Stimulated activated memory B cell treated with anti-CD40 and anti-IgM and Interleukin-4, amounts not matched to agents 10 μg/mL and 1 μg/mL and 100 μg/mL, for 72 hours (primary cell): ENCODE measurements at places on chromosomes 3 and 15.

DNA sequence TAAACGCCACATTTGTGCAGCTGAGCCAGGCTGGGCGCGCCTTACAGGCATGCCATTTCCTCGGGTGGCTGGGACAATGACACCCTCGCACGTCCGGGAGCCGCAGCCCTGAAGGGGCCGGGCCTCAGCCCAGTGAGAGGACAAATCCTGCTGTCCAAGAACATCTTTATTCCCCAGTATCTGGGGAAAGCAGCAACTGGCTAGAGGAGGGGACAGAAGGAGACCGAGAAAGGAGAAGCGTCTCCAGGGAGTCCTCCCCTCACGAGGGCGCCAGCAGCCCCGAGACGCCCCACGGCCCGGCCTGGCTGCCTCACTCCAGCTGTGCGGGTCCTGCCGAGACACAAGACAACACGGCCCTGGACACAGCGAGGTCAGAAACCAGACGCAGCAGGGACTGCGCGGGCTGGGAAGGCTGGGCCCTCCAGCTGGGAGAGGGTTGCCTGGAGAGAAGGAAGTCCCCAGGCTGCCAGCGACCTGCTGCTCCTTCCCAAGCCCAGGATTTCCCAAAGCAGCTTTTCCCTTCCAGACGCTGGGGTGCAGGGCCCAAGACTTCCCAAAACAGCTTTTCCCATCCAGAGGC, 130.2 kb downstream of the CHSY1 start:
- H3K4me3 ChIP-seq: peak overlapping the region; percentile 11
- peaks cover 42% of the 10 kb centered on the region for H3K4me1 ChIP-seq
- no peaks in the 10 kb centered on the region for H3K36me3 ChIP-seq
- H3K27me3 ChIP-seq: no peaks in the 10 kb centered on the region
- H3K27ac ChIP-seq: peak overlapping the region; percentile 60

- H3K27me3 ChIP-seq: peaks cover 52% of the 10 kb centered on the region
- ATAC-seq: peak; percentile 49
- H3K4me3 ChIP-seq: peak overlapping the region; percentile 81
- H3K36me3 ChIP-seq: no peaks in the 10 kb centered on the region
- H3K27ac ChIP-seq: peak overlapping the region; percentile 76
- H3K4me1 ChIP-seq: peaks cover 24% of the 10 kb centered on the region
Observed at GRCh38 chr3:24493746-24494617, 668 bp downstream of the THRB start.

DNA sequence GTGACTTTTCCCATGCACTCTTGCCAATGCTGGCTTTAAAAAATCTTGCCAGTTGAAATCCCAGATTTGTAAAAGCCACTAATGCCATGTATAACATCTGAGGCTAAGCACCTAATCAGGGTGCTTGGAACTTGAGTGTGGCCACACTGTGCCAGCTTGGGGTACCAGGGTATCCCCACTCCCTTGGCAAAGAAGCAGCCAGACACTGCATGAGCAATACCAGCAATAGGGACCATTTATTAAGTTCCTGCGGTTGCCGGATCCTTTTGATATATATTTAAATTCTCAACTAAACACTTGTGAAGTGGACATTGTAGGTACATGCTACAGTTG, 2.2 kb upstream of the RHCG start:
- H3K4me3 ChIP-seq: no peak overlapping the region
- no peak overlapping the region for H3K27ac ChIP-seq
- no peaks in the 10 kb centered on the region for H3K36me3 ChIP-seq
- ATAC-seq: no peak

GRCh38 chr15:25441111-25441510, 2.3 kb upstream of the UBE3A start:
- H3K4me3 ChIP-seq: no peak overlapping the region
- peaks cover 14% of the 10 kb centered on the region for H3K27me3 ChIP-seq
- no peak overlapping the region for H3K27ac ChIP-seq
- no peak for ATAC-seq
- peaks cover 14% of the 10 kb centered on the region for H3K4me1 ChIP-seq

DNA sequence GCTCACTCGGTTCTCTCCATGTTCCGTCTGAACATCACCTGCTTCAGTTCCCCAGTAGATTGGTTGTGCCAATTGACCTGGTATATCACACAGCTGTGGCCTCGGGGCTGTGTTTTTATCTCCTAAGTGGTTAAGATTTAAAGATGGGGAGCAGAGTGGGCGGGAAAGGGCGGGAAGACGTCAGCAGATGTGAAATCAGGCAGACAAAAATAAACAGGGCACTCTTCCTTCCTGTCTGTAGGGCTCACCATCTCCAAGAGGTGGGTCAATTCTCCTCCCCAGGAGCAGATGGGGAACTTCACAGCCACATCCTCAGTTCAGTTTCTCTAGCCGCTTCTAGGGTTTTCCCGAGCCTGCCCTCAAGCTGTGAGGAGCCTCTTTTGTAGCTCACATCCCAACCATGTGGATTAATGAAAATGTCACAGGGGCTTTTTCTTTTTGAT, 26.8 kb upstream of the LIMD1 start:
- H3K4me3 ChIP-seq: peak overlapping the region; percentile 35
- H3K27me3 ChIP-seq: no peaks in the 10 kb centered on the region
- peak overlapping the region; percentile 63 for H3K27ac ChIP-seq
- no peaks in the 10 kb centered on the region for H3K36me3 ChIP-seq
- ATAC-seq: peak; percentile 89

DNA sequence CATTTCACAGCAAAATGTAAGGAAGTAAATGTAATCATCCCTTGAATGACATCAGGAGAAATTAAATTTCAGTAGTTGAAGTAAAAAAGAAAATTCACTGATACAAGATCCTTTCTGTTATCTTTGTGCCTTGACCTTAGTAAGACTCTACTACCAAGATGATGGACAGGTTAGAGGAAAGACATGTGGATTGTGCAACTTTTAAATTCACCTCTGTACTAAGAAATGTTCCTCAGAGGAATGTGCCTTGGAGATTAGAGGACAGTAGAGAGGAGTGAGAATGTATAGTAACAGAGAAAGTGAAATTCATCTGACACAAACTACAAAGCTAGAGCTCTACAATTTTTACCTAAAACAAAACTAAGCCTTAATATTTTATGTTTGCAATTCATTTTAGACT, 375.3 kb downstream of the PLOD2 start:
- H3K27ac ChIP-seq: no peak overlapping the region
- H3K4me3 ChIP-seq: no peak overlapping the region
- no peaks in the 10 kb centered on the region for H3K27me3 ChIP-seq
- no peak for ATAC-seq

DNA sequence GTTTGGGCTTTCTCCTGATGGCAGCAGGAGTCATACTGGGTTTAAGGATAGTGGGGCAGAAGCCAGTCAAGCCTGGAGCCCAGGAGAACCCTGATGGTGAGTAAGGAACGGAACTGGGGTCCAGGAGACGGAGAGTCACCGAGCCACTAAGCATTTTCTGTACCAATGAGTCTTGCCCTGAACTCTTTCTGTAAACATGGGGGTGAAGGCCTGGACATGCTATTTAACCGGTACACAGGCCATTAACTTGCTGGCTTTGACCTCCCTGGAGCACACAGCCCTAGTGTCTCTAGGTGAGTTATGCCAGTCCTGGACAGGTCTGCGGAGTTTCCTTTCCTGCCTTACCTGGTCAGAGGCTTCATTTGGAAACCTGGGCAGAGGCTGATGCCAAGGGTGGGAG, 3.9 kb downstream of the SLC6A6 start:
- H3K36me3 ChIP-seq: peaks cover 42% of the 10 kb centered on the region
- ATAC-seq: no peak
- H3K27ac ChIP-seq: peak overlapping the region; percentile 91
- H3K4me3 ChIP-seq: peak overlapping the region; percentile 13
- H3K27me3 ChIP-seq: no peaks in the 10 kb centered on the region
